ENCODE measurements at places on chromosomes 13 and 19.

- DNase-seq = no peak
Measured at GRCh38 chr13:96900986-96901385, 93.3 kb downstream of the OXGR1 start.

GRCh38 chr13:40484101-40484800, 182.2 kb downstream of the FOXO1 start:
- no peak for DNase-seq

GRCh38 chr19:38389957-38390924, 1.7 kb downstream of the SPRED3 start:
- DNase-seq = no peak

DNA sequence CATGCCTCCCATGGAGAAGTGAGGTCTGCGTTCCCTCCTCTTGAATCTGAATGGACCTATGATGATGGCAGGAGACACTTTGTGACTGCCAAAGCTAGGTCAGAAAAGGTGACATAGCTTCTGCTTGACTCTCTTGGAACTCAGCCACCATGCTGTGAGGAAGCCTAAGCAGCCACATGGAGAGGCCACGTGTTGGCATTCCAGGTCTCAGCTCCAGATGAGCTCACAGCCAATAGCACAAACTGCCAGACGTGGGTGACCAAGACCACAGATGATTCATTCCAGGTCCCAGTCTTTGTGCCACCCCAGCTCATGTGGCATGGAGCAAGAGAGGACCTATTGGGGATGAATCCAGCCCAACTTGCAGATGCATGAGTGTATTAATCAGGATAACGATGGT, 8.7 kb upstream of the GGACT start:
- DNase-seq = no peak

DNA sequence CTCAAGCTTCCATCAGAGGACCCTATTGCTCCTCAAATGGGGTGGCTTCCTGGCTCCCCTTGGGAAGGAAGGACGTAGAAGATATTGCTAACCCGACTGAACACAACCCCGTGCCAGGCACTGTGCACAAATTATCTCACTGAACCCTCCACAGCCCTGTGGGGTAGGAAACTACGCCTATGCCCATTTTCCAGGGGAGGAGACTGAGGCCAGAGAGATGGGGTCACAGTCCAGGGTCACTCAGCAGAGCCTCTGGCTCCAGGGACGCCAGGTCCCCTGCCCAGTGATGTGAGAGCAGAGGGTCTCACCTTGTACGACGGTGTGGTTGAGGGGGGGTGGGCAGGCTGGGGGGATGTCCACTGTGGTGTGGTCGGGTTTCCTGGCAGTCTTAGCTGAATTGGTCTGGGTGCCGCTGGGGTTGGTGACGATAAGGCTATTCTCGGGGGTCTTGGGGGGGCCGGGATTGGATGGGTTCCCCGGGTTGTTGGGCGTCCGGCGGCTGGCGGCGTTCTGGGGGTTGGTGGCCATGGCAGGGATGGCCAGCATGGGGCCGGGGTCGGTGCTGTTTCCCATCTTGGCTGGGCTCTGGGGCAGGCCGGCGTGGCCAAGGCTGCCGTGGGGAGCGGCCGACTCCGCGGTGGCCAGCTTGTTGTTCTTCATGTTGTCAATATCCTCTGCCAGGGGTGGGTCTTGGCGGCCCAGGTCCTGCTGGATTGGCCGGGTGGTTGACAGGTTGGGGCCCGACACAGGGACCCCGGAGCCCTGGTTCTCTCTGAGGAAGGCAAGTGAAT, 136.2 kb downstream of the IER2 start:
- no peak for DNase-seq

DNA sequence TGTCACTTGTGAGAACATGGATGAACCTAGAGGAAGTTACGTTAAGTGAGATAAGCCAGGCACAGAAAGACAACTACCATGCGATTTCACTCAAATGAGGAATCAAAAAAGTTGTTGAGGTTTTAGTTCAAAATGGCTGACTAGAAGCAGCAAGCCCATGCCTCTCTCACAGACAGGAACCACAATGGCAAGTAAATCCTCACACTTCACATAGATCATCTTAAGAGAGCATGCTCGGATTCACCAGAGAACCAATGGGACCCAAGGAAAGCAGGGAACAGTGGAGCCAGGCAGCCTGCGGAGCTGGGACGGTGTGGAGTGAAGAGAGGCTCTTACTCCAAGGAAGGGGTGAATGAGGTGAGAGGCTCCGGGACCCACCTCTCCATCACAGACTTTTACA, 581.0 kb downstream of the UQCRFS1 start:
- no peak for DNase-seq

DNA sequence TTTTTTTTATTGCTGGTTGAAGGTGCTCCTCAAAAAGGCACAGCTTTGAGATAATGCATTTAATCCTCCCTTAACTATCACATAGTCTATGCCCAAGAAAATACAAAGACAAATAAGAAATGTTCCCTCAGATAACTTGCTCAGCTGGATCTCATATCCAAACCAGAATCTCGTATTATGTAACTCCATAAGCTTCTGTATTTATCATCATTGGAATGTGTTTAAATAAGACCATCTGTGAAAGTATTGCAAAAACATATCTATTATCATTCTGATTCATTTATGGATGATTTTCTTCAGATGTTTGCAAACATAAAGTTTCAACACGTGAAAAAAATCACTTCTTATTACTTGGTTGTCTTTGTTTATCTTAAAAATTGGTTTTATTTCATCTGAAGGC, 190.9 kb downstream of the IRS2 start:
- no peak for DNase-seq

- DNase-seq = no peak
Measured at GRCh38 chr13:75792526-75793187, 156.5 kb downstream of the LMO7 start.

DNA sequence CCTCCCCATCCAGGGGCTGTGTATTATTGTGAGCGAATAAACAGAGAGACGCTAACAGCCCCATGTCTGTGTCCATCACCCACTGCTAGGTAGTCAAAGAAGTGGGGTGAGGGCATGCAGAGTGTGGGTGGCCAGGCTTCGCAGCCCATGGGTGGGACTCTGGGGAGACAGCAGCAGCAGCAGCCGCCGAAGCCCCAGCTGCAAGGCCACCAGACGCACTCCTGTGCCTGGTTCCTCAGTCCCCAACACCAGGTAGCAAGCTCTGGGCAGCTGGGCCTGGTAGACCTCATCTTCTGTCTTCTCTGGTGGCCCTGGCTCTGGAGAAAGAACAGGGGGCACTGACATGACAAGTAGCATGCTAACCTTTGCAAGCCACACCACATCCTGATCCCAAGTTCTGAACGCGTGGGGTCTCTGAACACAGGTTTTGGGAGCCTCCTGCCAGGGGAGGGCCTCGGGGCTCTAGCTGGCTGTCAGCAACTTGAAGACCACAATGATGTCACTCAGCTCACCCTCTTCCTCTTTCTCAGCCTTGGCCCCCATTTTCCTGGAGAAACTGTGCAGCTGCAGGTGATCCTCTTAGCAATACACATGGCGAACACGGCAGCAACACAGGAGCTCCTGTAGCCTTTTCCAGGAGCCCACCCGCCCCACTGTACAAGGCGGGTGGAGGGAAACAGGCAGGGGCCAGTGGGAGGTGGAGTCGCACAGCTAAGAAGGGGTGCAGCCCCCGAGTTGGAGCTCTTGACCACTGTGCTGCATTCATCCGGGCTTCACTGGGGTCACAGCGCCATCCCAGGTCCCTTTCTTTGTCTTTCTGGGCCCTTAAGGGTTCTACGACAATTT, 5.8 kb downstream of the FUZ start:
- DNase-seq = no peak

DNA sequence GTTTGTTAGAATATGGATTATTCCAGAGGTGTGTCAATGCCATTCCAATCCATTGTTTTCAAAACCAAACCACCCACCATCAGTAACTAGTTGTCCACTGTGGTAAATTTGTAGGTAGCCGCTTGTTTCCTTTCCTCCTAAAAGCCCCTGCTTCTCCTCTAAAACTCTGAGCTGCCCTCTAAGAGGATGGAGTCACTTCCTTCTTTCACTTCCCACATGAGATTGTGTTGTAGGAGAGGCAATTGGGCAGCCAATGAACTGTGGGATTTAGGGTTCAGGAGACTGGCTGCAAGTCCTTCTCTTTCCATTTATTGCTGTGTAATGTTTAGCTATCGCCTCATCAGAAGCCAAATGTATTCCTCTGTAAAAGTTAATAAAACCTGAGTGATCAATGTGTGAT, 49.9 kb upstream of the RFXAP start:
- no peak for DNase-seq

DNA sequence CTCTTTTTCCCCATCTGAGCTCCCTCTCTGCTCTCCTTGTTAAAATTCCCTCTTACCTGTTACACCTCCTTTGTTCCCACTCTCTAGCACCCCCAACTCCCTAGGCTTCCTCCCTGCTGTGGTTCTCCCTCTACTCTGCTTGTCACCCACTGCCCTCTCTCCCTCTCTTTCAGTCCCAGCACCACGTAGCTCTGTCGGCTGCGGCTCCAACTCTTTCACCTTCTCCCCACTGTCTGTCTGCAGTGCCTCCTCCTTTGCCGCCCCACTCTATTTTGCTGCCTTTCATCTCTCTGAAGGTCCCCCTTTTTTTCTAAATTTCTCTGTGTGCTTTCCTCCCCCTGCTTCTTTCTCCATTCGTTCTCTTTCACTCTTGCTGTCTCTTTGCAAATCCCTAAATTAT, 1.1 kb downstream of the ZNF836 start:
- DNase-seq = no peak

DNA sequence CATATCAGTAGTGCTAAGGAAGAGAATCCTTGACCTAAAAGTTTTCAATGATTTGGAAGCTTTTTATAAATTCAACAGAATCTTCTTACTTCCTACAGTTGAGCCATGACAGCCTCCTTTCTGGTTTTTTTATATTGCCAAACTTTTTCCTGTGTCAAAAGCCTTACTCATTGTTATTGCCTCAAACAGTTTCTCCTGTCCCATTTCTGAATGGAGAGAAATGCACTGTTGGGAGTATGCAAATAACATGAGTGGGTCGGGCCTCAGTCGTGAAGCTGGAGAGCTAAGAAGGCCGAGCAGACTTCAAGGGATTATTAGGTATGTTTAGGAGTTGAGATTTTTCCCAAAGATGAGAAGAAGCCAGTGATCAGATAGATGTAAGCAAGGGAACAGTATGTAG, 766.4 kb upstream of the KLHL1 start:
- DNase-seq = no peak

DNA sequence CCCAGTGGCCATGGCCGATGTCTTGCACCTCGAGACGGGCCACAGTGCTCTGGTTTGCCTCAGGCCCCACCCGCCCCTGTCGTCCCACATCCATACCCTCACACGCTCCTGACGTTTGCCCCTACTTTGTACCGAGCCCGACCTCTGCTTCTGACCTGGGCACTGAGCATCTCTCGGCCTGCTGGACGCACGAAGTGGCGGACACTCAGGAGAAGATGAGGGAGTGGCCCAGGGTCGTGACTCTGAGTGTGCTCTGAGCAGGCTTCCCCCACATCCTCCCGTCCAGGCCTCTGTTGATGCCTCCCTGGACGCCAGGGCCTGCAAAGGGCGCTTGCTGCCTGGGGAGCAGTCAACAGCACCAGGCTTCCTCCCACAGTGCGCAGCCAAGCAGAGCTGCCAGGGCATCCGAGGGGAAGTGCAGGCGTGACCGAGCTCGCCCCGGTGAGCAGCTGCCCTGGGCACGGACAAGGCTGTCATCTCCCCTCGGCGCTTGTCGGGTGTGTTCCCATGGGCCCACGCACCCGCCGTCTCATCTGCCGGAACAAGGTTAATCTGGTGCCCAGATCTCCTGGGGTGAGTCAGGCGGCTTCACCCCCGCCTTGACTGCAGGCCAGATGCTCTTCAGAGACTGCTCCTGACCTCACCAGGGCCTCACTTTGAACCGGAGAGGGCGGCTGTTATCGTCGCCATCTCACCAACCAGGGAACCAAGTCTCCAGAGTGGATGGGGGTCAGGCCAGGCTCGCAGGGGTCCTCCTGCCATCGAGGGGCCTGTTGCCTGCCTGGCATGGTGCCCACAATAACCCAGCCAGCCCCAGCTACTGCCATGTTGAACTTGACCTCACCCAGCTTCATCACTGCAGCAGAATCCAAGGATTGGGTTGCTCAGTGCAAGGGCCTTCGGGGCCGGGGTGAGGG, 27.2 kb downstream of the COMP start:
- no peak for DNase-seq

- DNase-seq = no peak
Measured at GRCh38 chr19:788686-788982, 8.6 kb upstream of the PTBP1 start.
